Activated CD4-positive, alpha-beta T cell treated with anti-CD3 and anti-CD28 coated beads, Interleukin-2, amount 50 U/mL, for 24 hours (primary cell): ENCODE measurements at places on chromosomes 6 and 20.
A peak's percentile ranks its signal among the peaks of the same experiment; 100 is the strongest.

DNA sequence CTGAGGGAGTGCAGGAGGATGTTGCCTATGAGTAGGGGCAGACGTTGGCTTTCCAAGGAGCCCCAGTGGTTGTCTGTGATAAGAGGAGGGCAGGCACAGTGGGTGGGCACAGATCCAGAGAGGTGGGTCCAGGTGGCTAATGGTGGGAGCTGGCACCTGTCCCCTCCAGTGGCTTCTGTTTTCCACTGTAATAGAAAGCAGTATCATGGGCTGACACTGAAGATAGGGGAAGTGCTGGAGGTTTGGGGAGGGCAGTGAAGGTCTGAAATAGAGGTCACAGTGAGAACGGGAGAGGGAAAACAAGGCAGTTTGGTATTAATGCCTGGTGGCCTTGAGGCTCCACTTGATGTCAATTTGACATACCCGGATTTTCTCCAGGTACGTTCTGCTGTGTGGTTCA is 10.5 kb upstream of the TXNDC5 start:
- no peak for DNase-seq

GRCh38 chr6:139939189-139939979 is 564.9 kb upstream of the CITED2 start:
- no peak for DNase-seq

GRCh38 chr6:70345619-70346018 is 42.7 kb upstream of the COL9A1 start:
- no peak for DNase-seq

GRCh38 chr6:108779536-108780275 is 68.5 kb upstream of the ARMC2 start:
- DNase-seq, result no peak

DNA sequence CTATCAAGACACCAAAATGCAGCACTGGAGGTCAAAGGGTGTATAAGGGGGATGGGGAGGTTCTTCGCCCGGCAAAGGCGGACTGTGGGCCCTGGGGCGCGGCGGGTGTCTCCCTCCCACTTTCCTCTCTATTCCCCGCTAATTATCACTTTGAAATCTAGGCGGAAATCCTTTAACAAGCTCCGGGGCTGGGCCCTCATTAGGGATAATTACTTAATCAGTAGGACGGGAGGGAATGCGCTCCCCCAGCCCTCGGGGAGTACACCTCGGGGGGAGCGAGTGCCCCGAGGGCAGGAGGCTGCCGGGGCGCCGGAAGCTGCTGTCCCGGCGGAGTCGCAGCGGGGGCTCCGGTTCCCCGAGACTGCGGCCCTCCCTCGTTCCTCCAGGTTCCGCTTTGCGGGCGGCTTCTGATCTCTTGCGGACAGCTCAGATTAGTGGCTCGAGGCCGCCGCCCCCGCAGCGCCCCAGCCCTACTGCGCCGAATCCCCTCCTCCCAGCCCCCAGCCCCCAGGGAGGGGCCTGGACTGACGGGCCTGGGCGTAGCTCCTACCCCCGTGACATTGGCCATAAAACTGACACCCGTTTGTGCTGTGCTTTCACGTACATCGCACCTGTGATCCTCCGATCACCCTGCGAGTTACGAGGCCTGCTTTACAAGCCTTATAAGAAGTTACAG is 14.7 kb downstream of the MUCL3 start:
- DNase-seq, result peak; percentile 79

DNA sequence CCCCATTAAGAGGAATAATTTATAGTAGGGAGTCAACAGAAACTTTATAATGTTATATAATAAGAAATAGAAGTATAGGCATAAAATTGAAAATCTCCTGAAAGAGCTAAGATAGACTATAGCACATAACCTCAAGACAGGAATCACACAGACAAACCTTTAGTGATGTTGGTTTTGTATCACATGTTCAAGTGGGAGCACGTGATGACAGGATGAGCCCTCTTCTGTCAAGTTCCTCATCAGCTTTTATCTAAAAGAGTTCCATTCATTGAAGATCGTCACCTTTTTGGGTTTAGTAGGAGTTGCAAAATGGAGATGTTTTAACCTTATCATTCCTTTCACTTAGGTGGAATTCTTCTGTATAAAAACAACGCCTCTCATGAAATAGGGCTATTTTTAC is 127.0 kb downstream of the MCHR2 start:
- no peak for DNase-seq

- DNase-seq, result no peak
Measured at GRCh38 chr20:38585404-38586180, 4.6 kb downstream of the ADIG start.
